Vagina (tissue), 2 donors: ENCODE measurements at places on chromosomes 3 and 15.

DNA sequence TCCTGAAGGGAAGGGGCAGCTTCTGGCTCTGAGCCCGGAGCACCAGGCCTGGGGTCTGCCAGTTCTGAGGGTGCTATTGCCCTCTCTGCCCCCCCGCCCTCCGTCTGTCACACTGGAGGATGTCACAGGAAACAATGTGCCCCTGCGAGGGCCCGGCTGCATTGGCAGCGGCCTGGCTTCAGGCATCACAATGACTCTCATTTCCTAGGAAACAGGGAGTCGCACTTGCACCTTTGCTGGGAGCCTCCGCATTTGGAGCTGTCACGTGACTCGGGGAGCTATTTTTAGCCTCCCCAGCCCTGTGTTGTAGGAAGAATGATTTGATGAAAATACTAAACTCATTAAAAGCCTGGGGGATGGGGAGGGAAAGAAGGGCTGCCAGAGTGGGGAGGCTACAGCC lies 518.9 kb downstream of the SHQ1 start:
- no peak for DNase-seq

GRCh38 chr15:99180964-99181306 lies 68.4 kb downstream of the TTC23 start:
- no peak for DNase-seq

- DNase-seq, result no peak
These were observed 790.1 kb upstream of the CFAP20DC start for GRCh38 chr3:59839810-59840515.

GRCh38 chr3:140078343-140078742 lies 143.4 kb downstream of the CLSTN2 start:
- no peak for DNase-seq

- no peak for DNase-seq
These were observed 455.3 kb upstream of the ALCAM start for GRCh38 chr3:104911376-104911775.

- no peak for DNase-seq
These were observed 9.6 kb downstream of the CLDND1 start for GRCh38 chr3:98513091-98513511.

- no peak for DNase-seq
These were observed 51.1 kb downstream of the IFT57 start for GRCh38 chr3:108171106-108171505.

- no peak for DNase-seq
These were observed 4.4 kb downstream of the ALPK3 start for GRCh38 chr15:84821501-84822021.

DNA sequence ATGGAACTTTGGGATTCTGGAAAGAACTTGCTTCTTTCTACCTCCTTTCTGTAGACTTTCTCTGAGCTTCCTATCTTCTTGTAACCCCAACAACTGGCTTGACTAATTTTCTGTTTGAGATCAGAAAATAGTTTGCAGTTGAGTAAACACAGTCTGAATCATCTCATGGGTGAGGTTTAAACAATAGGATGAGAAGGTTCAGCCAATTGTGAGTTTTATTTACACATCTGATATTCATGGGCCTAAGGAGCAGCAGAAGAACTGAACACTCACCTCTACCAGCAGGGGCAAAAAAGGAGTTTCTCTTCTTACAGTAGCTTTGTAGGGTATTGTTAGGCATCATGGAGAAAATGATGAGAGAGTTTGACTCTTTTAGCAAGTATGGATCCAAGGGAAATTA lies 54.2 kb downstream of the DTWD1 start:
- no peak for DNase-seq
